Activated naive CD4-positive, alpha-beta T cell (primary cell): ENCODE measurements at places on chromosomes 3 and 15.

DNA sequence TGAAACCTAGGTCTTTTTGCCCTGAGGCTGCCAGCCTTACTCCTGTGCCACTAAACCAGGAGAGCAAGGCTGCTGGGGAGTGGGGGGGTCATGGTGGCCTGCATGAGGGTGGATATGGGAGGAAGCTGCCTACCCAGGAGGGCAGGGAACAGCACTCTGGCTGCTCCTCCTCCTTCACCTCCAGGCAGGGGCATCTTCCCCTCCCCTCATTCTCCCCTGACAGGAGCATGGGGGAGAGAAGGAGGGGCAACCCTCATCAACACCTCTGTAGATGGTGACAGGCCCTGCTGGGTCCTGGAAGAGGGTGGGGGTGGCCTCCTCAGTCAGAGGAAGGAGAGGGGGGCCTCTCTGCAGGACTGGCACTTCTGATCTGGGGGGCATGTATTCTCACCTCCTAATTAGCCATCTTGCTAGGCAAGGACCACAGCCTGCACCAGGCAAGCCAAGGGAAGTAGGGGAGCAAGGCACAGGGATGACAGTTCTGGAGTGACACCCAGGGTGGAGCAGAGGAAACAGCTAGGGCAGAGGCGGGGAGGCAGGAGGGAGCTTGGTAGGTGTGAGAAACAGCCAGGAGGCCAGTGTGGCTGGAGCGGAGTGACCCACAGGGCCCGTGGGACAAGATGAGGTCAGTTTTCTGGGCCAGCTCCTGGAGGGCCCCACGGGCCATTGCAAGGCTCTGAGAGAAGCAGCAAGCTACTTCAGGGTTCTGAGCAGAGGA, 4.9 kb downstream of the CCDC33 start:
- no peak for DNase-seq

DNA sequence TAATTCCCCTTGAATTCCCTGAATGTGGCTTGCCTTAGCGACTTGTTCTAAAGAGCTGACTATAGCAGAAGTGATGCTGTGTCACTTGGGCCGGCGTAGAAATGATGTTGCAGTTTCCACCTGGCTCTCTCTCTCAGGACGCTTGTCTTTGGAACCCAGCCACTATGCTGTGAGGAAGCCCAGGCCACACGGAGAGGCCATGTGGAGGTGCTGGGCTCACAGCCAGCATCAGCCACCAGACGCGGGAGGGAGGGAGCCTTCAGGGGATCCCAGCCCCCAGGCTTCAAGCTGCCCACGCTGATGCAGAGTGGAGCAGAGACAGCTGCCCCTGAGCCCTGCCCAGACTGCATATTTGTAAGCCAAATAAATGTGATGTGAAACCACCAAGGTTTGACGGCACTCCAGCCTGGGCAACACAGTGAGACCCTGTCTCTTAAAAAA, 18.6 kb downstream of the RNU5B-1 start:
- DNase-seq: no peak

GRCh38 chr3:25503898-25504301, 75.8 kb downstream of the RARB start:
- DNase-seq: no peak

- DNase-seq: no peak
Measured at GRCh38 chr3:133488785-133489367, 84.6 kb upstream of the CDV3 start.

- no peak for DNase-seq
Measured at GRCh38 chr15:62618432-62618831, 424.1 kb upstream of the TPM1 start.

DNA sequence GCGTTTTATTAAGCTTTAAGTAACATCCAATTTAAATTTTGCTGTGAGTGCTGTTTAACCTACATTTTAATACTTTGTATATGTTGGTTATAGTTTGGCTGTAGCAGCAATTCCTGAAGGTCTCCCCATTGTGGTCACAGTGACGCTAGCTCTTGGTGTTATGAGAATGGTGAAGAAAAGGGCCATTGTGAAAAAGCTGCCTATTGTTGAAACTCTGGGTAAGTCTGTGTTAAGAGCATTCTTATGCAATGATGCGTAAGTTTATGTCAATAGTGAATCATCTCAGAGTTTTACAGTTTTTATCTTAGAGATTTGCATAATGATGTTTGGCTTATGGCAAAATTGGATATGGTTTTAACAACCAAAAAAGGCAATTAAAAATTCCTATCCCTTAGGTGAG, 62.7 kb downstream of the ASTE1 start:
- no peak for DNase-seq

- no peak for DNase-seq
Measured at GRCh38 chr3:35800960-35801459, 161.7 kb downstream of the ARPP21 start.

GRCh38 chr15:67134871-67135492, 69.6 kb downstream of the SMAD3 start:
- DNase-seq: no peak

GRCh38 chr3:47782446-47783308, 984 bp upstream of the SMARCC1 start:
- no peak for DNase-seq

GRCh38 chr3:31958701-31959152, 22.3 kb downstream of the OSBPL10 start:
- DNase-seq: no peak

DNA sequence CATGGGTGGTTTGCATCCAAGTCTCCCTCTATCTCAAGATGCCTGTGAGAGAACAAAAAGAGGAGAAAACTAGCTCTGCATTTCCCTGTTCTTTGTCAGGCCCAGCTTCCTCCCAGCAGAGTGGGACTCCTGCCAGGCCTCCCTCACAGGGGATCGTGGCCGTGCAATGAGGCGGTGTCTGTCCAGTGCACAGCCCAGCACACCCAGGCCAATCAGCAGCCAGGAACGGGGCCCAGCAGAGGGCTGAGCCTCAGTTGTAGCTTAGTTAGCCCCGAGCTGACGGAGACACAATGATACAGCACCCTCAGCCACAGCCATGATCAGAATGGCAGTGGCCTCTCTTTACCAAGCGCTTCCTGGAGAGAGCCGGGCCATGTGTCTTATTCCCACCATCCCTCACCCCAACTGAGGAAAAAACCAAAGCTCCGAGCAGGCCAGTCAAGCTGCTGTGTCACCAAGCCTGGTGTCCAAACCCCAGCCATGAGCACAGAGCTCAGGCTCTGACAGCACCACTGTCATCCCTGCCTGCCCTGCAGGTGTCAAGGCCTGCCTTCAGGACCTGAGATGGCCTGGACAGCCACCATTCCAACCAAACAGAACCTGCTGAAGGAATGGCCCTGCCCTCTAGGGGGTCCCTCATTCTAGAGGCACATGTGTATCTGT, 71.1 kb downstream of the DNAJB8 start:
- DNase-seq: no peak

- no peak for DNase-seq
Measured at GRCh38 chr3:3799173-3800079, at the start of gene LRRN1. TSS of gene LRRN1 (plus strand) at chr3:3799431. CDS start at chr3:3844642, 45,211 bp downstream.

DNA sequence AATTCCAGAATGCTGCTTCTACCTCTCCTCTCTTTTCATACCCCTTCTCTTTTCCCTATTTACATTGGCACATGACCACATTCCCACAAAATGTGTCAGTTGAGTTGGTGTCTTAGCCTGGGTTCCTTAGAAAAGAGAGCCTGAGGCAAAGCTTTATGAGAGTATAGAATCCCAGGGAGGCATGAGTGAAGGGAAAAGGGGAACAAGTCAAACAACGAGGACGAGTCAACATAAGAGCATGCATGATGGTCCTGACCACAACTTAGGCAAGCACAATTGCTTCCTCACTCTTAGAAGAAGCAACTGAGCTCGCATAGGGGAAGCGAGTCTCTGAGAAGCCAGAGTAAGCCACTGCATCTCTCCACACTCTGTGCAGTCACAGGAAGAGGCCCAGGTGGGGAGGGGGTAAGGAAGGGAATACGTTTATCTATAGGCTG, 15.4 kb upstream of the ZNF774 start:
- no peak for DNase-seq

DNA sequence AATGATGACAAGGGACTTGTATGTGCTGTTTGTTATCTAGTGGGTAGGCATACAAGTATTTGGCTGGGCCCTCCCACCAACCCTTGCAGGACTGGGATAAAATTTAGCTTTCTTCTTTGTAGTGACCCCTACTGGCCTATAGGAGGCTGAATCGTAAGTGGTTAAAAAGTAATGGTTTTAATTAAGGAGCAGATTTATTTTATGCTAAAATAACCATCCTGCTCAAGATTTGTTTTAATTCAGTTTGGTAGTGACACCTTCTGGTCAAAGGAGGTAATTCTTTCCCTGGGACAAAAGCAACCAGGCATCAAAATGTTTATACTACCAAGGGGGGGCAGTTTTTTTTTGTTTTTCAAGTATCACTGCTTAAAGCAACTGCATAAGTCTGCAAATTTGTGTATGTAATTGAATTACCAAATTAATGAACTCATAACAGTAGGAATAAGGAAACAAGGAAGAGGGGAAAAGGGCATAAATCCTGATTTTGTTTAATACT, 70.7 kb downstream of the TOP2B start:
- DNase-seq: no peak

DNA sequence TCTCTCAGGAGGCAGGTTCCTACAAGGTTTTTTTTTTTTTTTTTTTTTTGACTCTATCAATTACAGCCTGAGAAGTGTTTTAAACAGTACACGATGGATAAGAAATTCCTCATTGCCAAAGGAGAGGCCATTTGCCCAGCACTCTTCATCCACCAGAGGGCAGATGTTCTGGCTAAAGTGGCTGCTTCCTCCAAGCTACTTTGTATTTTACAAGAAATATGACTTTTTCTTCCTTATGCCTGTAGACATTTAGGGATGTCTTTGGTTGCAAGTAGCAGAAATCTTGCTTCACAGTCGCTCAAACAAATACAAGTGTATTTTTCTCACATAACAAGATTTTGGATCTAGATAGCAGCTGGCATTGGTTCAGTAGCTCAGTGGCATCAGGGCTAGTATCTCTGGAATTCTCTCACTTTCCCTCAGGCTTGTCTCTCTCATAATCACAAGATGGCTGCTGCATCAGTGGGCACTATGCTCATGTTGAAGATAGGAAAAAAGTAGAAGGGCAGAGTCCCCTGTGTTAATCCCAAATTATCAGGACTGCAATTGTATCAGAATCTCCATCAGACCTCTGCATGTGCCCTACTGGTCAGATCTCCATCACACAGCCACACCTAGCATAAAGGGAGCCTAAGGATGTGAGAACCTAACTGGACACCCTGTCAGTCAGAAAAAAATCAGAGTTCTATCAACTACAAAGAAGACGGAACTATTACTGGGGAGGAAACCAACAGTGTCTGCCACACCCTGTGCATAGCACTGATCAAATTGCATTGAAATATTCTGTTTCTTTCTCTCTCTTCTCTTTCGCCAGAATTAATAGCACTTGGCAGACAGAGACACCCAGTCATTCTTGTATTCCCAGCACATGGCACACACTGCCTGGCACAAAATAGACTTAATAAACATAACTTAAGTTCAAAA, 138.9 kb upstream of the COL8A1 start:
- no peak for DNase-seq

DNA sequence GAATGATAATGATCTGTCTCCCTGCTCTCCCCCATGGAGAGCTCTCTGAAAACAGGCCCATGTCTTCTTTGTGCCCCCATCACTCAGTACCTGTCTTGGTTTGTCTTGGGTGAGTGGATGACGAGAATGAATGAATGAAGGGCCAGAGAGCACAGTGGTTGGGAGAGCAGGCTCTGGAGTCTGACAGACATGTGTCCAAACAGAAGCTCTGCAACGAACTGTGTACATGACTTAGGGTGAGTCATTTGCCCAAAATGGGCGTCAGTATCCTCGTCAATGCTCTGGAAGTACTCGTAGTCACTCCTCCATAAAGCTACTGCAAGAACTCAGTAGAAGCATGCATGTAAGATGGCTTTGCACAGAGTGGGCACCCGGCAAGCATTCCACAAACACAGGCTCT, 170.2 kb upstream of the TLE3 start:
- DNase-seq: no peak

DNA sequence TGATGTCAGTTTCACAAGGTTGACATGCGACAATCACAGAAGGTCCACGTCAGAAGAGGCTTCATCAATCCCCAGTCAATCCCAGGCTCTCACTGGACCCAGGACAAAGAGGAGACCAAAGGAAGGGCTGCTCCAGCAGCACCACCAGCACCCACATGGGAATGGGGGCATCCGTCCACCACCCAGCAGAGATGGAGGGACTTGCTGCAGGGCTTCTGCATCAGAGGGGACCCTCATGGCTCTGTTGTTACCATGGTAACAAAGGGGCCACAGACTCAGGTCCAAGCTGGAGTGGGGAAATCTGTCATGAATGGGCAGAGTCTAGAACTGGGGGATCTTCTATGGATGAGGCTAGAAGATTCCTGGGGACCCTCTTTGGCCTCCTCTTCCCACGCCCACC, 13.1 kb downstream of the PLA2G4F start:
- no peak for DNase-seq

GRCh38 chr3:9503283-9503682, 50.3 kb downstream of the LHFPL4 start:
- DNase-seq: peak; percentile 66

DNA sequence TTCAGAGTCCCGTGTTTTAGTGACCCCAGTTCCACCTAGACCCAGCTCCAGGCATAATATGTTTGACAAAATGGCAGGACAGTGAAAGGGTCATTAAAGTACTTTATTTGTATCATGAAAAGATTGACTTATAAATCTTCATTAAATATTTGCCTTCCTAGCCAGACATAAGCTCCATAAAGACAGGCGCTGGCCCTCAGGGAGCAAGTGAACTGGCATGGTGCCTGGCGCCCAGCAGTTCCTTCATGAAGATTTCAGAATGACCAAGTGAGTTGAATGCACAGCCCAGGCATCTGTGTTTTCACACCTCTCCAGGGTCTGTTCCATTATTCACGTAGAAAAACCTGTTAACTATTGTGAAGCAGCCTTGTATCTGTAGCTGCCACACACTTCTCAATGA, 166.2 kb downstream of the GAP43 start:
- DNase-seq: no peak

- no peak for DNase-seq
Measured at GRCh38 chr3:27479806-27480543, 4.2 kb downstream of the SLC4A7 start.

DNA sequence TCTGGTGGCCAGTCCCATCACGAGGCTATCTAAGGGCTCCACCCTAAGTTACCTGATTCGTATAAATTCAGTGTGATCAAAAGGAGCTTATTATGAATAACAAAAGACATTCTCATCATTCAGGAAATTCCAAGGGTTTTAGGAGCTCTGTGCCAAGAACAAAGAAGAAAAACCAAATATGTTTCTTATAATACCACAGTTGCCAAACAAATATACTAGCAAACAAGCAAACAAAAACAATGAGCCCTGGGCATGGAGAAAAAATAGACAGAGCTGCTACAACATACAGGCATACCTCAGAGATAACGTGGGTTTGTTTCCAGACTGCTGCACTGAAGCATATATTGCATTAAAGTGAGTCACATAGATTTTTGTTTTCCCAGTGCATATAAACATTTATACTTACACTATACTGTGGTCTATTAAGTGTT, 20.2 kb upstream of the CFAP161 start:
- DNase-seq: no peak

GRCh38 chr15:85778107-85778776, 16.5 kb downstream of the KLHL25 start:
- no peak for DNase-seq

DNA sequence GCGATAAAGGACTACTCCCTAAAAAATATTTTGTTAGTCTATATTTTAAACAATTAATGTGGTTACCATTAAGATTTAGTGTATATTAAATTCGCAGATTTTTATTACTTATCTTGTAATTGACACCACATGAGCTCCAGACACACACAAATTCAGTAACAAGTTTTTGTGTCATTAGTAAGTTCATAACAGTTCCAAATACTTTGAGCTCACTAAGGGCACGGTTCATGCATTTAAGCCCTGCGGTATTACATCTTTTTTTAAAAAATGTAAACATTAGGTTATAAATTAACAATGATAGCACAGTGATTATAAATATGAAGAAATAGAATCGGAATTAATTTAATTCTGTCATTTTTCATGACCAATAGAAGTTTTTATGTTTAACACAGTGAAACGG, 317.3 kb downstream of the ZNF385D start:
- no peak for DNase-seq
